ENCODE measurements at places on chromosomes 6 and 20.

DNA sequence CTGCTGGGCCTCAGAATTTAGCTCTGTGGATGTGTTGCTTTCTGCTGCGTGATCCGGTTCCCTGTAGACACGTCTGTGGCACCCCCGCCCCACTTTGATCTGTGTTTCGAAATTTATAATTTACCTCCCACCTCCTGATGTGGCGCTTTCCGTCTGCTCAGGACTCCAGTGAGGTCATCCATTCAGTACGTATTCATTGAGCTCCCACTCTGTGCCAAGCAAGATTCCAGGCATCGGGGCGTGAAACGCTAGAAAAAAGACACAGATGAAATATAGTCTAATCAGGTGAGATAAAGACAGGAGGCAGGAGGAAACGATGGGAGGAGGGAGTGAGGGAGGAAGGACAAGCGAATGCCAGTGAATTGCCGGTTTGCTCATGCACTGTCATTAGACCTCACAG lies 431.9 kb upstream of the SULF2 start:
- DNase-seq, result no peak

GRCh38 chr6:1739680-1740079 lies 130.0 kb downstream of the FOXC1 start:
- DNase-seq, result no peak

GRCh38 chr20:61433176-61433575 lies 181.1 kb downstream of the CDH4 start:
- DNase-seq, result no peak

GRCh38 chr6:7041511-7042026 lies 66.2 kb upstream of the RREB1 start:
- DNase-seq, result no peak

- DNase-seq, result no peak
Observed at GRCh38 chr6:14337152-14337551, 219.6 kb downstream of the CD83 start.

DNA sequence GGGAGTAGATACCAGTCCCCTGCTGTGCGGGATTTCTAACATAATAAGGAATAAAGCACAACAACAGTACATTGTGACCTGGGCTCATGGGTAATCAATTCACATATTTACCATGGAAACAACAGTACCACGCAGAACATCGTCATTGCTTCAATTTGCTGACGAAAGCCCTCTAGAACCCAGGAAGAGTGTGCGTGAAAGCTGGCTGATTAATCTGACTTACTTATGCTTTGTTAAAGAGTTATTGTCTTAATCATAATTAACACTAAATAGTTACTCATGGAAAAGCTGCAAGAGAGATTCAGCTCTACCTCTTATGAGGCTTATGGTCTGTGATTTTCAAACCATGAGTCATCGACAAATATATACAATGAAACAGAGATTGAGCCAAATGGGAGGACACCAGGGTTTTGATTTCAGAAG lies 644.3 kb upstream of the AGPAT4 start:
- DNase-seq, result no peak

- DNase-seq, result no peak
Observed at GRCh38 chr6:108247965-108248536, 12.8 kb downstream of the SNX3 start.

DNA sequence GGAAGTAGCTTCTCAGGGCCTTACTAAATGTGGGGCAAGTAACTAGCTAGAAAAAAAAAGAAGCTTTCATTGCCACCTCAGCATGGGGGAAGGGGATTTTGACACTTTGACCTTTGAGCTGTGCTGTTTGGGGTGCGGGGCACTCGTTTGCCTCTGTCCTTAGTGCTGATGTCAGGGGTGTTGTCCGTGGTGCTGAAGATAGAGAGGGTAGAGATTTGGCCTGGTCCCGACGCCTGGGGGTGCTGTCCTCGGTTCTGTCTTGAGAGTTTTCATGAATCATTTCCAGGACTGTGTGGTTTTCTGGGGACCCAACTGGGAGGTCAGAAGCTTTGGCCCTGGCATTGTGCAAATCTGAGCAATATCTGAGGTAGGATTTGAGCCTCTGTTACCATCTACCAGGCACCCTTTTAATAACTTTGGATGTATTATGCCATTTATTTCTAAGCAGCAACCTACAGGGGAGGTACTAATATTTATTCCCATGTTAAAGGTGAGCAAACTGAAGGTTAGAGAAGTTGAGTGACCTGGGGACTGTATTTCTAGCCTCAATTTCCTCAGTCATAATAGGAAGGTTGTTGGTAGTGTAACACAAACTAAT lies 78.0 kb downstream of the DLGAP4 start:
- DNase-seq, result peak; percentile 72

GRCh38 chr6:145020114-145020513 lies 715.2 kb downstream of the EPM2A start:
- no peak for DNase-seq

DNA sequence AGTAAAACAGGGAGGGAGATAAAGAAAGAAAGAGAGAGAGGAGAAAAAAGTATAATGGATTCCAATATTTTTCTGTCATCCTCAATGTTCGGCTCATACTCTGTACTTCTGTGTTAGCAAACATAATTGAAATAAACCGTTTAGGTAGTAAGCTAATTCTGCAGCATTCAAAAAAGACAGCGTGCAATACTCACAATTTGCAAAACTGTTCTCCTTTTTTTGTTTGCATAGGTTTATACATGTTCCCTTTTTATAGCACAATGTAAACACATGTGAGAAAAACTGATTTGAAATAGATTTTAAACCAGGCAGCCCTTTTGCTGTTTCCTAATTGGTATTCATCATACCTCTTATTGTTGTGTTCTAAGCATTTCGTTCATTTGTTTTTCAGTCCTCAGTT lies 188.9 kb downstream of the PLCB1 start:
- no peak for DNase-seq

GRCh38 chr6:97052896-97053295 lies 128.4 kb downstream of the KLHL32 start:
- no peak for DNase-seq

GRCh38 chr6:154650351-154650750 lies 82.9 kb upstream of the SCAF8 start:
- DNase-seq, result no peak

DNA sequence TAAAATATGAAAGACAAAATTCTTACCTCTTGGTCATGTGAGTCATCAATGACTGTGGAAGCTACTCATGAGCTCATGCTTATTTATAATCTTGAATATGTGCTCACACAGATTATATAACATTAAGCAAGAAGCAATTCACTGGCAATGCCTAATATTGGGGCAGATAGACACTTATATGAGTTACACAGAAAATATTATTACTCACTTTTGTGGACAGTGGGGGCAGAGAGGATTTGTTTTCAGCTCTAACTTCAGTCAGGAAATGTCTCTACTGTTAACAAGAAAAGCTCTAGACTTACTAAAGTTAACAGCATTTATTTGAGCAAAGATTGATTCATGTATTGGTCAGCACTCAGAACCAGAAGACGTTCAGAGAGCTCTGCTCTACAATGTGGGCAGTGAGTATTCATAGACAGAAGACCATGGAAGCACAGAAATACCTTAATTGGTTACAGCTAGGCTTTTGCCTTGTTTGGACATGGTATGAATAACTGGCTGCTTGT lies 85.8 kb upstream of the AHI1 start:
- no peak for DNase-seq

- DNase-seq, result no peak
Observed at GRCh38 chr6:33092385-33092784, 16.6 kb downstream of the HLA-DPB1 start.

GRCh38 chr20:51111290-51111689 lies 88.4 kb upstream of the KCNG1 start:
- DNase-seq, result no peak

DNA sequence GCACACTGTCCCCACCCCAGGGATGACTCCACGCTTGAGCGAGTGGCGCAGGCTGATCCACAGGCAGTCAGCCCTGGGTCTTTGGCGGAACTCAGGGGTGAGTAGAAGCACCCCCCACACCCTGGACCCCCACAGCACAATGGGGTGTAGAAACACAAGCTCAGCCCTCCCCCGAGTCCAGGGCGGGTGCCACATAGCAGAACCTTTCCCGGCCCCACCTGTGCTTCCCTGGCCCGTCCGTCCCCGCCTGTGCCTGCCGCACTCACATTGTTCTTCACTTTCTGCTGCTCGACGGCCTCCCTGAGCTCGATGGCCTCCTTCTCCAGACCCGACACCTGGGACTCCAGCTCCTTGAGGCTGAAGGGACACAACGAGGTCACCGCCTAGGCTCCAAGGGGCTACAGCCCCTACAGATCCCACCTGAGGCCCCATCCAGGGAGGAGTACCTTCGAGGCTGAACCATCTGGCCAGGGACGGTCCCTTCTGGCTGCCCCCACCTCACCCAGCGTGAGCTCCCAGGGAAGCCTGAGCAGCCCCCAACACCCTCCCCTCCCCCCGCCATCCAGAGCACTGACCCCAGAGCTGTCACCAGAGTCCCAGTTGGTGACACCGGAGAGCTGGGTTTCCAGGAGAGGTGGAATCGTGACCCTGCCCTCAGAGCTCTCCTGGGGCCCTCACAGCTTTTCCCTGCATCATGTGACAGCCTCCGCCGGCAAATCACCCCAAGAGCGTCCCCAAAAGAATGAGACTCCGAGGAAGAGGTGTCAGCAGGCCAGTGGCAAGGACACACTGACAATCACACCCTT lies 55.6 kb downstream of the DSTN start:
- no peak for DNase-seq

DNA sequence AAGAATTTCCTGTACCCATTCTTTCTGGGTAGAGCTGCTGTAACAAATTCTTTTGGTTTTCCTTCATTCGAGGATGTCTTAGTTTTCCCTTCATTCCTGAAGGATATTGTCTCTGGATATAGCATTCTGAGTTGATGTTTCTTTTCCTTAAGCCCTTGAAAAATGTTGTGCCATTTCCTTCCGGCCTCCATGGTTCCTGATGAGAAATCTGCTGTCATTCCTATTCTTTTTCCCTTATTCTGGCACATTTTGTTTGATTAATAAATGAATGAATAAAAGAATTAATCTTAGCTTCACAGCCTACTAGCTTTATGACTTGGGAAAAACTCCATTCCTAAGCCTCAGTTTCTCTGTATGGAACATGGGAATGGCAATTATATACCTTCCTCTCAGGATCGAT lies 173.1 kb downstream of the EYA2 start:
- no peak for DNase-seq

GRCh38 chr6:69976591-69977090 lies 110.3 kb downstream of the COL19A1 start:
- no peak for DNase-seq

- DNase-seq, result no peak
Observed at GRCh38 chr6:15079288-15079817, 166.5 kb upstream of the JARID2 start.

GRCh38 chr6:37041521-37041920 lies 36.1 kb downstream of the FGD2 start:
- no peak for DNase-seq

DNA sequence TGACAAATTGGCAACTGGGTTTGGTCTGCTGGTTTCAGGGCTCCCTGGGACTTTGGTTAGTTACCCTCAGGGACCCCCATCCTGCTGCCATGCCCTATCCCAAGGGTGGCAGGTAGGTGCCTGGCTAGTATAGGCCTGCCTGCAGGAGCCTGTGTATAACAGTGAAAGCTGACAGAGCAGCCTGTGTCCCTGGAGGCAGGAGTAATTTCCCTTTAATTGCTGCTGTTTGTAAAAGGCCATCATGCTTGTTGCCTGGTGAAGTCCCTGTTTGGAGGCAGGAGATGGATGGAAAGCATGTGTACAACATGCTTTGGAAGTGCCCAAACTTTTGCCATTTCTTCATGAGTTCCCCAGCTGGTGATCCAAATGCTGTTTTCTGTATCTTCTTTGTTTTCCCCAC lies 30.1 kb downstream of the CMTR1 start:
- no peak for DNase-seq

DNA sequence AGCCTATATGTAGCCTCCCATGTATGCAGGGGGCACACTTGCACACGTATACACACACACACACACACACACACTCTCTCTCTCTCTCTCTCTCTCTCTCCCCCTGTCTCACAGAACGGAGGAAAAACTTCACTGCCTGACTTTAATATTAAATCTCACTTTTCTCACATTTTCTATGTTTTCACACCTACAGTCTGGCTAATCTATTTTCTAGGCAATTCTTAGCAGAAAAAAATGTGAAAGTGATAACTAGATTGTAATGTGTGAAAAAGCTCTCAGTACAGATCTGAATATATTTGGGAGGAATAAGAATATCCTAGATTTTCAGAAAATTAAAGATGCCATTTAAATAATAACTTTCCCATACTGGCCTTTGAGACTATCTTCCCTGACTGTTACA lies 120.9 kb downstream of the MCHR2 start:
- no peak for DNase-seq

DNA sequence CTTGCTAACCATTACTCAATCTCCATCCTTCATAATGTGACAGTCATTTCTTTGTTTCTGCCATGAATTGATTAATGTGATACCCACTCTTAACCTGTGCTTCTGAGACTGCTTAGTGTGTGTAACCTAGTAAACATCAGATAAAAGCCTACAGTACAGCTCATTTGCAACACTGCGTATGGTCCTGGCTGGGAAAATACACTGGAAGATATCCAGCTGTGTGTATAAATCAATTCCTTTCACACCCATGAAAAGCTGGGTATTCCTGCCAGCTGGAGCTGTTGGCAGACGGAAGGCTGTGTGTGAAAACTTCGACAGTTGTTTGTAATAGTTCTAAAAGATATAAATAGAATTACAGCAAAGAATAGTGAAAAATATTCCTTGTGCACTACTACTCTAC lies 509.2 kb downstream of the FRK start:
- DNase-seq, result no peak

GRCh38 chr6:96795481-96795880 lies 41.8 kb downstream of the GPR63 start:
- no peak for DNase-seq

DNA sequence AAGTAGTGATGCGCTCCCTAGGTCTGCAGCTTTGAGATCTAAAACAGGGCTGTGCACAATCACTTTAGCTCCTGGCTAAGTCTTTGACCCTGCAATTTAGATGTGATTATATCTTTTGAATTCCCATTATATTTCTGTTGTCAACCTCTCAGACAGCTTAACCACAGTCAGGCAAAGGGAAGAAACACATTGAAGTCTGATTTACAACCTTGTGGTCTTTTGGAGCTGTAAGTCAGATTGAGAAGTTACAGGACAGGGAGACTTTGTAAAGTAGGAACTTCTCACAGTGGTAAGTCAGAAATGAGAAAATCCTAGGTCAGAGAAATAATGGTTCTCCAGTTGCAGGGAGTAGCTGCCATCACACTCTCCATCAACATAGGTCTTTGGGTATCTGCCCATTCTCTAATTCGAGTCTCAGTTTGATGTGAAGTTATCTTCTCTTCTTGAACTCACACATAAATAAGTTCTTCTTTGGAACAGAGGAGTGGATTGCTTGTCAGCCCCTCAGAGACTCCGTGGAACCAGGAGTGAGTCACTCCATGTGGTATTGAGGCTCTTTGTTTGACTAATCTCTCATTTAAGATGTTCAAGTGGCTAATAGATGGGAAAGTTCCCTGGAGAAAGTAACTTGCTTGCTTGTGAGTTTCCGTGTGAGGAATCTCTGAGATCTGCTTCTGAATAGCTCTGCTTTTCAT lies 35.0 kb upstream of the SGK1 start:
- peak; percentile 53 for DNase-seq

All from activated naive CD4-positive, alpha-beta T cell treated with anti-CD3 and anti-CD28 coated beads for 36 hours (primary cell).